Psoas muscle (tissue), 8 donors: ENCODE measurements at places on chromosomes 1 and 21. TPM values are rescaled to one million over a fixed set of nuclear protein-coding genes. Genes with fewer than 3 reads are reported as not detected.

Gene WNT3A
- not detected for total RNA-seq

Gene CXADR
- 0.62 TPM for total RNA-seq

GRCh38 chr1:192066202-192066601, 92.1 kb upstream of the RGS18 start:
- DNase-seq, result no peak

- no peak for DNase-seq
These were observed 40.8 kb downstream of the RGL1 start for GRCh38 chr1:183845681-183846080.

DNA sequence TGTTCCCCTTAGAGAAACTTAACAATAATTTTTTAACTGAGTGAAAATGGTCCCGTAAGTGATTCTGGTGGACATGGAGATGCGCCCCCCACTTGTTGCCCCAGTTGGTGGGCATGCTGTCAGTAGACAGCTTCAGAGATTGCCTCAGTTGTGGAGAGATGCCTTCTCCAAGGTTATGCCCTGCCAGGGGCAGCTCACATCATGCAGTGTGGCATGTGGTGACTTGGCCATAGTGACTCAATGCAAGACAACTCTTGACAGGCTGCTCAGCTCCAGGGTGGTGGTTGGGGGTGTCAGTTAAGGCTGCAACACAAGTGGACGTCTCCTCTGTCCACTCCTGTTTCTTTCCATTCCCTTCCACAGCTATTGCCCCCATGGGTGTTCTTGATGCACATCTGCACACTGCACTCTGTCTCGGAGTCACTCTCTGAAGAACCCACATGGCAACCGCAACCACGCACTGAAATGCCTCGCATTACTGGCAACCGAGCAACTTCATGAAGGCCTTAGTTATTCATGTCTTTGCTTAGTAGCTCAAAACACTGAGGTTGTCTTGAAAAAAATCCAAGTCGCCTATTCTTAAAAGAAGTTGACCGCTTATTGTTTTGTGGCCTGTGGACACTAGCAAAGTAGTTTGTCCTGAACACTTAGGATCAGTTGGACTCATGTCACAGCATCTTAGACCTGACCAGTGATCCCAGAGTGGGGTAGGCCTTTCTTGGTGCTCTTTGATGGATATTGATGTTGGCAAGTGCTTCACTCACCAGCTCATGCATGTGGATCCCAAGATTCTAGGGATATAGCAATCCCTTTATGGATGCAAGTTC, 54.8 kb upstream of the USP1 start:
- no peak for DNase-seq

GRCh38 chr1:221712776-221713431, 29.0 kb downstream of the DUSP10 start:
- DNase-seq, result no peak

Gene ITSN1
- 43.8 TPM for total RNA-seq

Gene OSCP1
- total RNA-seq, result 4.6 TPM

DNA sequence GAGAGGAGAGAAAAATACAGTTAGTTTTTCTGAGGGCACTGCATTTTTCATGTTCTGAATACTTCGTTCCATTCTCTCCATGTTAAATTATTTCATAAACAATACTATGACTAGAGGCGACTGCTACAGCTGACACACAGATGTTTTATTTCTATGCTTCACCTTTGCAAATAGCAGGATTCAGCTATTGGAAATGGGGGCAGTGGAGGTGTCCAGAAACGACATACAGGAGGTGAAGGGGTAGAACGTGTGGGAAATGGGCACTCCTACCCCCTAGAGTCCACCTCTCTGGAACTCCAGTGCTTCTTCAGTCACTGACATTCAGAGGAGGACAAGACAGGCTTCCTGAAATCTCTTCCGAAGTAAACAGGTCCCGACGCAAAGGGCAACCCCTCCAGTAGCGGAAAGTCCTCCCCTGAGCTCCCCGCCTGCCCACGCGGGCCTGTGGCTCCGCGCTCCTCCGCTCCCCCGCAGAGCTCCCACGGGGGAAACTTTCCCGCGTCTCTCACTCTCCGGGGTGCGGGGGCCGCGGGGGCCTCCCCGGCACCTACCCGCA, 480 bp downstream of the DPYD start:
- DNase-seq, result no peak

GRCh38 chr1:7422966-7423365, 348.1 kb upstream of the VAMP3 start:
- no peak for DNase-seq

- DNase-seq, result no peak
These were observed 5.1 kb upstream of the ZNF326 start for GRCh38 chr1:89989799-89990198.

Gene PDIK1L
- total RNA-seq, result 3.1 TPM

Gene MECR
- total RNA-seq, result 30.8 TPM

DNA sequence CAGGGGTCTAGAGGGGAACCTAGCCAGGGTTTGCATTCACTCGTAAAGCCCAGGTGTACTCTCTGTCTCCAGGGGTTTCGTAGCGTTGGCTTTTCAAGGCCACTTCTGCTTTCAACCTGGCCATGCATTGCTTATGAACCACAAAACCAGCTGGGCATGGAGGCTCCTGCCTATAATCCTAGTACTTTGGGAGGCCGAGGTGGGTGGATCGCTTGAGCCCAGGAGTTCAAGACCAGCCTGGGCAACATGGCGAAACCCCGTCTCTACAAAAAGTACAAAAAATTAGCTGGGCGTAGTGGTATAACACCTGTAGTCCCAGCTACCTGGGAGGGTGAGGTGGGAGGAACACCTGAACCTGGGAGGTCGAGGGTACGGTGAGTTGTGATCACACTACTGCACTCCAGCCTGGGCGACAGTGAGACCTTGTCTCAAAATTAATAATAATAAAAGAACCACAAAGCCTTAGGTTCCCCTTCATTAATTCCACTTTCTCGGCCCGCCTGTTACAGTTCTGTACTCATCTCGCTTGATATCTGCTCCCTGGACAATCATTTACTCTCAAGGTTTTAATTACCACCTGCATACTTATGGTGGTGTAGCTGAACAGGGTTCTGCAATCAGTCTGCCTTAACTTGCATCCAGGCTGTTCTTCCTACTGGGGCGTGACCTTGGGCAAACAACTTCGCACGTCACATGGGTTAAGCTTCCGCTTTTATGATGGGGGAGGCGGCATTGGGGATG, 6.1 kb downstream of the SLC16A4 start:
- no peak for DNase-seq

GRCh38 chr1:210558302-210558701, 229.6 kb downstream of the HHAT start:
- DNase-seq, result no peak

Gene MYBPH
- 18.0 TPM for total RNA-seq

DNA sequence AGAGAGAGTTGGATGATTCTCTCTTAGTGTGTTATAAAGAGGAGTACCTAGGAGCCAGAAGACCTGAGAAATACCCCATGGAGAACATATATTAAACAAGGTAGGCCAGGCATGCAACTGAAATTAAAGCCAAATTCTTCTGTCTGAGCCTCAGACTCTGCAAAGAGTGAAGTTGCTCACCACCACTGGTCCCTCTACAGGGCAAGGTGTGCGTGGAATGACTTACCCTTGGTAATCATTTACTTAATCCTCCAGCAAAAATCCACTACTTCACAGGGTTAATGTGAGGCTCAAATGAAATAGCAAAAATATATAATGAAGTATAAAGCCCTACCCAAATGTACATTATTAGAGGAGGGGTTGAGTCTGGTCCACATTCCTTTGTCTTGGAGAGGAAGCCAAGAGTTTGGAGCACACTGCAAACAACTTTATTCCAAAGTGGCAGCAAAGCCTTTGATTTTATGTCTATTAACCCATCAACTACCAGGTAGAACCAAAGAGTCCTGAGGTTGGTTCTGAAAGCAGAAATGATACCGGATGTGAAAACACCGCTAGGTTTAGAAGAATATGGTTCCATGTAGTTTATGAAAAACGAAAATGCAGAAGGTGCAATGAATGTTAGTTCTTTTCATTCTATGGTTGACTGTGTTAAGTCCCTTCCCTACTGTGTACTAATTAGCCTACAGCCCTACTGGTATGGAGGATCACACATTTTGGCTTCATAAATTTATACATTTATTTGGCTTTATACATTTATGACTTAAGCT, 8.5 kb downstream of the SSR2 start:
- DNase-seq, result no peak

Gene CD84
- total RNA-seq, result 2.6 TPM

GRCh38 chr1:57013522-57013921, 47.7 kb upstream of the C8B start:
- no peak for DNase-seq

GRCh38 chr1:232521660-232522059, 108.3 kb downstream of the SIPA1L2 start:
- no peak for DNase-seq

DNA sequence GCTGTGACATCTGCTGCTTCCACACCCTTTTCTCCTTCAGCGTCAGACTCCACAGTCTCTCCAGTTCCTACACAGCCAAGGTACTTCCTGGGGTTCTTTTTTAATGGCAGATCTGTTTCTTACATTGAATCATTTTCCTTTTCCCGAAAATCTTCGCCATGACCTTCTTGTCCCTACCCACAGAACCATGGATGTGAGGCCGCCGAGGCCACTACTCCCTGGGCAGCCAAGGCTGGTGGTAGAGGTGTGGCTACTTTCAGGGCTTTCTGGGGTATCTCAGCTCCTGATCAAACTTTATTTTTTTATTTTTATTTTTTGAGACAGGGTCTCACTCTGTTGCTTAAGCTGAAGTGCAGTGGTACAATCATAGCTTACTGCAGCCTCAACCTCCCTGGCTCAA, 9.5 kb upstream of the LIN9 start:
- DNase-seq, result no peak

Gene CD2
- total RNA-seq, result 0.62 TPM

DNA sequence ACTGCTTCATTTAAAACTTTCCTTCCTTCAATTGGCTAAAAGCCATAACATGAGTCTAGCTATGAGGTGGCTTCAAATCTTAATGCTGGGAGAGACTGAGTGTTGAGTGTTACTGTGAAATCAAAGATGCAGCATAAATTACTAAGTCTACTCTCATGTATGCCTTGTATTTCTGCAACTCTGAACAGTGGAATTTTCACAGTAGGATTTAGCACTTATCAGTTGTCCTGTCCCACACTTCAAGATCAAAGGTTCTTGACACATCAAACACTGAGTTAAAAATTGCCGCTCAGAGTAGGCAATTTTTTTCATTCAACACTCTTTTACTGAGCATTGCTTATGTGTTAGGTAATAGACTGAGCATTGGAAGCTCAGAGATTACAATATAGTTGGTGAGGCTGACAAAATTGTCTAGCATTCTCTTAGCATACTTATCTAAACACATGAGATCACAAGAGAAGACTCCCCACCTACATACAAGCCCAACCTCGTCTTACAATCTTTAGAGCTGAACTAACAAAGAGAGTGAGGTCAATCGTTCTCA, 56.4 kb upstream of the ADORA3 start:
- no peak for DNase-seq

Gene MRPS15
- total RNA-seq, result 128 TPM

Gene SYT2
- not detected for total RNA-seq

Gene ALG6
- total RNA-seq, result 4.9 TPM

Gene HMCN1
- 6.5 TPM for total RNA-seq

DNA sequence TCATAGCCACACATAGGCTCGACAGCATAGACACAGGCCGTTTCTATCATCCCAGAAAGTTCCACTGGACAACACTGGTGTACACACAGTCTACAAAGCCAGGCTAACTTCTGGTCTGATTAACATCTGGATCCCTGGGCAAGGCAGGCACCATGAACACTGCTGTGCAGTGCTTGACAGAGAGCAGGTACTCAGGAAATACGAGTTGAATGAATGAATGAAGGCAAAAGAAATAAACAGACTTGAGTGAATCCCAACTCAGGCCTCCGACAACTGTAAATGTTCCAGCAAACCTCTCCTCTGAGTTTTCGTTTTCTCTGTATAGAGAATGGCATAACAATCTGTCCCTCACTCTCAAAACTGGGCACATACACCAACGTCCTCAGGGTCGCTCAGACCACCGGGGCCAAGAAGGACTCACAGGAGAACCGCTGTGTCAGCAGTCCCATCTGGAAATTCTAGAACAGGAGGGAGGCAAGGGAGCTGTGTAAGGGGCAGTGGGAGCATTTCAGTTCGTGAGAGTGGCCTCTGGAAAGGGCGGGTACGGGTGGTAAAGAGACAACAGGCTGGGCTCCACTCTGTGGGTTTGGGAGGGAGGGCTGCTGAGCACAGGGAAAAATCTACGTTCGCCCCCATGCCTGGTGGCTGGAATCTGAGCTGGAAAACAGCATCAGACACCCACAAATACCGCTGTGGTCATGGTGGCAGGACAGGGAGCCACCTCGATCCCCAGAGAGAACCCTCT, 15.1 kb upstream of the ECE1 start:
- no peak for DNase-seq
